ENCODE measurements at places on chromosomes 11 and 22. TPM values are rescaled to one million over a fixed set of nuclear protein-coding genes. Genes with fewer than 3 reads are reported as not detected.

DNA sequence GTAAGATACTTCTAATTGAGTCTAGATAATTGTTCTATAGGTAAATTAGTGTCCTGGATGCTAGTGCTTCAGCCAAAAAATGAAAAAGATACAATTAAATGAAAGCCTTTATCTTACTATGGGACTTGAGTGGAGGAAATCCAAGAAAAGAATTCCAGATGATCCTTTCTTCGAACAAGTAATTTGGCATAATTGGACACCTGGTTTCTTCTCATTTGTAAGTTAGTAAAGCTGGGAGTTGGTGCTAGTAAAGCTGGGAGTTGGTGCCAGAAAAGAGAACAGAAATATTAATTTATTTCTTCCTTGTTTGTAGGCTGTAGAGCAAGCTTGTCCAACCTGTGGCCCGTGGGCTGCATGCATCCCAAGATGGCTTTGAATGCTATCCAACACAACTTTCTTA lies 12.3 kb downstream of the OR51V1 start:
- DNase-seq = no peak

GRCh38 chr11:11171285-11171684 lies 181.8 kb downstream of the CSNK2A3 start:
- DNase-seq = no peak

Gene ST14
- total RNA-seq = 2.8 TPM

DNA sequence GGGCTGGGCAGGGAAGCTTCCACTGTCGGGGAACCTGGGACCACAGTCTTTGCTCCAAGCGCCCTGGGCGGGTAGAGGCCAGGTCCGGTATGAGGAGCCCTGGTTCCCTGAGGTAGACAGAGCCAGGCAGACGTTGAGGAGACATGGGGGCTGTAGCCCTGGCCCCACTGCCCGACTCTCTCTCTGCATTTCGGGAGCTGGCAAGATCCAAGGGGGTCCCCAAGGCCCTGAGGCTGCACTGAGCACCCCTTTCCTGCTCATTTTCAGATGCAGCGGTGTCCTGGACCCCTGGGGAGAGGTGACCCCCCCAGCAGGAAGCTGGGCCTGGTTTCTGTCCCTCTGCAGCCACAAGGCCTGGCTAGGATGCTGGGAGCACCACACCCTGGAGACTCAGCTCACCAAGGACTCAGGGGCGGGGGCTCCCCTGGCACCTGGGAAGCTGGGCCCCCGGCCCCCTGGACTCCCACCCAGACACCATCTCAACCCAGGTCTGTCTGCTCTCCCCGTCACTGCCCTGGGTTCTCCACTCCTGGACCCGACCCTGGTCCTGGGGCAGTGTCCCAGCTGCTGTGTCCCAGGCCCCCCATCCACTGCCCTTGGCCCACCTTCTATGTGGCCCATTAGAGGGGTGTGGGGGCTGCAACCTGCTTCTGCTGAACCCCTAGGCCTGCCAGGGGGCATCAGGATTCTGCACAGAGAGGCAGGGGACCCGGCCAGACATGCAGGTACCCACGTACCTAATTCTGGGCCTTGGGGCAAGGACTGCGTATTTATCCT lies 15.0 kb upstream of the MUC6 start:
- no peak for DNase-seq

- no peak for DNase-seq
Measured at GRCh38 chr11:57376095-57377090, 4.6 kb downstream of the PRG3 start.

Gene ART1
- total RNA-seq = not detected

DNA sequence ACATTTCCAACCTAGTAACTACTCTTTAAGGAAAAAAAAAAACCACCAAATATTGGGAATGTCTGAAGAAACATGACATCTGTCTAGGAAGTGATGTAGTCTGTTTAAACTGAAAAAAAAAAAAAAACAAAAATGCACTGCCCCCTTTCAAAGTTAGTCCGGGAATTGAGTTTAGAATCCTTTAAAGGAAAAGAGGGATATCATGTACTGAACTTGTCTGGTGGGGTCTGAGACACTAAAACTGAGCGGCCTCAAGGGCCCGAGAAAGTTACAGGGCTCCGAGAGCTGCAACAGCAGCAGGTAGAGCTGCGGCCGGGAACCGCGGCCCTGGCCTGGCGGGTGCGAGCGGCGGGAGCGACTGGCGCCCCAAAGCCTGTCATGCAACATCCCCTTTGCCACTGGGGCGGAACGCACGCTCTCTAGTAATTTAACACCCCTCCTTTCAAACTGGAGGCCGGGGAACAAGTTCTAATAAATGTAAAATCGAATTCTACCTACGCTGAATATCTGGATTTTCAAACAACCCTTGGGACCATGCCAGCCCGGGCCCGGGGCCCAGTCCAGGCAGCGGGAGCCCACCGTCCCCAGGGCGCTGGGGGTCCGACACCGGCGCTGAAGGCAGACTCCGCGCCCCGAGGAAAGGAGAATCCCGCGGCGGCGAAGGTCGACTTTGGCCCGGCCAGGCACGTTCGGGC lies 736 bp downstream of the RDX start:
- peak; percentile 22 for DNase-seq

GRCh38 chr11:123393312-123393927 lies 36.6 kb upstream of the GRAMD1B start:
- DNase-seq = no peak

GRCh38 chr11:123678246-123678645 lies 23.8 kb upstream of the SCN3B start:
- DNase-seq = no peak

Gene CFAP300
- total RNA-seq = 21.8 TPM

Gene ESAM
- total RNA-seq = 25.3 TPM

DNA sequence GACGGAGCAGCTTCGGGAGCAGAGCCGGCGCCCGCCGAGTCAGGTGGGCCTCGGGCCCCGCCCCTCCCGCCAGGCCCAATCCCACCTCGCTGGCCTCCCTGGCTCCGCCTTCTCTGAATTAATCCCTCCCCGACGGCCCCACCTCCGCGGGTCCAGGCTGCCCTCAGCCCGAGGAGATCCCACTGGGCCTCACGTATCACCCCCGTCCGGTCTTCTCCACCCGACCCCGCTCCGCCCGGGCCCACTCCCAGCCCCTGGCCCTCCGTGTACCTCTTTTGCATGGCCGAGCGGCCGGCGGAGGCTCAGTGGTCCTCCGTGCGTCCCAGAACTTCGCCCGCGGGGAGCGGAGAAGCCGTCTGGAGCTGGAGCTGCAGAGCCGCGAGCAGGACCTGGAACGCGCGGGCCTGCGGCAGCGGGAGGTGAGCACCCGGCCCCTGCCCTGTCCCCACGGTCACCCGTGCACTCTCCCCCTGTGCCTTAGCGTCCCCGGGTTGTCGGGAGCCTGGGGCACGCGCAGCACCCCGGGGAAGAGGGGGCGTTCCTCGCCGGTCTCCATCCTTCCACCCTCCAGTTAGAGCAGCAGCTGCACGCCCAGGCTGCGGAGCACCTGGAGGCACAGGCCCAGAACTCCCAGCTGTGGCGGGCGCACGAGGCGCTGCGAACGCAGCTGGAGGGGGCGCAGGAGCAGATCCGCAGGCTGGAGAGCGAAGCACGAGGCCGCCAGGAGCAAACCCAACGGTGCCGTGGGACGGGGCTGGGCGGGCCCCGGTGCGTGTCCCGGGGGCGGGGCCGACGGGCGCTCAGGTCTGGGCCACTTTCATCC lies 2.2 kb upstream of the CD151 start:
- no peak for DNase-seq

- no peak for DNase-seq
Measured at GRCh38 chr11:128052912-128053641, 534.3 kb downstream of the ETS1 start.

GRCh38 chr11:119320240-119320775 lies 3.4 kb upstream of the MCAM start:
- DNase-seq = no peak

DNA sequence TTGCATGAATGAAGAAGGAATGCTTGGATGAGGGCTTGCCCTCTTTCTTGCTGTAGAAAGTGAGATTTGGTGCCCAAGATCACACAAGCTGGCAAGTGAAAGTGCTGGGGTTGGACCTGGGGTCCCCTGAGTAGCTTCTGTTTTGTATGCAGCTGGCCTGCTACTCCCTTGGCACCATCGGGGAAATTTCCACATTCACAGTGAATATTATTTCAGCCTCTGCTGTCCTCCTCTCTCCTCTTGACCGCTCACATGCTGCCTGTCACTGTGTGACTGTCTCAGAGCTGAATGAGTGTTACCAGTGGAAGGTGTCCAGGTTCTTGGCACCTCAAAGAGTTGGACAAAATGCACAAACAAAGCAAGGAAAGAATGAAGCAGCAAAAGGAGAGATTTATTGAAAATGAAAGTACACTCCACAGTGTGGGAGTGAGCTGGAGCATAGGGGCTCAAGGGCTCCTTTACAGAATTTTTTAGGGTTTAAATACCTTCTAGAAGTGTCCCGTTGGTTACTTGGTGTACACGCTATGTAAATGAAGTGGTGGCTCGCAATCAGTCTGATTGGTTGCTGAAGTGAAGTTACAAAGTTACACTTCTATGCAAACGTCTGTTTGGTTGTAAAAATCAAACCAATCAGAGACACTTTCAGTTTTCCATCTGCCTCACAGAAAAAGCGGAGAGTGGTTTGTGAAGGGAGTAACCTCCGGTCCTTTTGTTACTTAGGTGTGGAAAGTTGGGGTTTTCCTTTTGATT lies 87.4 kb downstream of the DEPDC5 start:
- DNase-seq = no peak

Gene CLMP
- total RNA-seq = 82.5 TPM

Gene ANO9
- 0.90 TPM for total RNA-seq

Gene LRRN4CL
- 47.9 TPM for total RNA-seq

Gene TBX10
- total RNA-seq = not detected

- no peak for DNase-seq
Measured at GRCh38 chr22:23224846-23225245, 44.5 kb downstream of the BCR start.

Measured in tibial nerve (tissue), 4 donors.